Stimulated activated CD8-positive, alpha-beta memory T cell treated with anti-CD3 and anti-CD28 coated beads, Interleukin-4, amount 100 ng/mL, for 1 hour (primary cell): ENCODE measurements at places on chromosomes 6 and 20.

DNA sequence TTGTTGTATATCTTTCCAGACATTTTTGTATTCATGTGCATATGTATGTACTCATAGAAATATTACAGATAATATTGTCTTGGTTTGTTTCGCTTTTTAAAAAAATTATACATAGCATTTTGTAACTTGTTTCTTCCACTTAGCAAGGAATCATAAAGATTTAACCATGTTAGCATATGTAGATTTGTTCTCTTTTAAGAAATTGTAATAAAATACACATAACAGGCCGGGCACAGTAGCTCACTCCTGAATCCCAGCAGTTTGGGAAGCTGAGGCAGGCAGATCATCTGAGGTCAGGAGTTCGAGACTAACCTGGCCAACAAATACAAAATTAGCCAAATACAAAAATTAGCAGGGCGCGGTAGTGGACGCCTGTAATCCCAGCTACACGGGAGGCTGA, 44.4 kb upstream of the CSE1L start:
- no peak for DNase-seq

- no peak for DNase-seq
These were observed 29.4 kb downstream of the HLA-F start for GRCh38 chr6:29752451-29753308.

- DNase-seq, result no peak
These were observed 55.8 kb downstream of the CDH22 start for GRCh38 chr20:46252352-46253091.

DNA sequence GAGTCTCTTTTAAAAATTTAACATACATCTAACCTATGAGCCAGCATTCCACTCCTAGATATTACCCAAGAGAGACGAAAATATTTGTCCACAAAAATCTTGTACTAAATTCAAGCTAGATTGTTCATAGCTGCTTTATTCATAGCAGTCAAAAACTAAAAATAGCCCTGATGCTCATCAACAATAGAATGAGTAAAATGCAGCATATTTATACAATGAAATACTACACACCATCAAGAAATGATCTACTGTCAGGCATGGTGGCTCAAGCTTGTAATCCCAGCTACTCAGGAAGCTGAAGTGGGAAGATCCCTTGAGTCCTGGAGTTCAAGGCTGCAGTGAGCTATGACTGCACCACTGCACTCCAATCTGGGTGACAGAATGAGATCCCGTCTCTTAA, 22.0 kb upstream of the SRC start:
- DNase-seq, result no peak

DNA sequence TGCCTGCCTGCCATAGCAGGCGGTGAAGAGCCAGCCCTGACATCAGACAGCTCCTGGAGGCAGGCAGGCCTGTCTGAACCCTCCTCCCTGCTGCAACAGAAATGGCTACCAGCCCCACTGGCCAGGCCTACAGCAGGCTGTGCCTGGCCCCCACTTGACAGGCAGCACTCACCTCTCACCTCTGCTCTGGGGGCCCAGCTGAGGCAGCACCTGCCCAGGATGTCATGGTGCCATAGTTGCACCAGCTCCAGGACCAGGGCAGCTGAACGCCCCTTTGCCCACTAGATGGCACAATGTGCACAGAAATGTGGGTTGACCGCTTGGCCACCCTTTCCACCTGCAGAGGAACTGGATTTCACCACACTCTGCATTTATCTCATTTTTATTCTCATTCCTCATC, 30.6 kb downstream of the MRPL14 start:
- DNase-seq, result peak; percentile 41

- DNase-seq, result no peak
These were observed 81.9 kb downstream of the FIG4 start for GRCh38 chr6:109772883-109773431.

GRCh38 chr20:24610341-24611115, 141.1 kb downstream of the SYNDIG1 start:
- DNase-seq, result no peak

GRCh38 chr20:36880741-36881250, 4.9 kb downstream of the TLDC2 start:
- DNase-seq, result no peak

- no peak for DNase-seq
These were observed 64.8 kb downstream of the RTN4IP1 start for GRCh38 chr6:106564476-106564875.

DNA sequence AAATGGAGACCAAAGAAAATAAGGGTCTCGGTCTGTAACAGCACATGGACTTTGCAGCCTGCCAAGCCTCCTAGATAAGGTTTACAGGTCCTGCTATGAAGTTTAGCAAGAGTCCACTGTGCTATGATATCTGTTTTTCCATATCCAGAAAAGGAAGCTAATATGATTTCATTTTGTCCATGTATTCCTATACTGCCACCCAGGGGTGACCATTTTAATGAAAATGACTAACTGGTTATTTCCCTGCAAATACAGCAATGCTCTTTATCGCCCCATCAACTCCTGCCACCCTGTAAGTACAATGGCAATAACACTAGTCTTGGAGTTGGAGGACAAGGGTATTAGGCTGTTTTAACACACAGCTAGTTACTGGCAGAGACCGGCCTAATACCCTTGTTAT, 115.2 kb upstream of the GLP1R start:
- no peak for DNase-seq

DNA sequence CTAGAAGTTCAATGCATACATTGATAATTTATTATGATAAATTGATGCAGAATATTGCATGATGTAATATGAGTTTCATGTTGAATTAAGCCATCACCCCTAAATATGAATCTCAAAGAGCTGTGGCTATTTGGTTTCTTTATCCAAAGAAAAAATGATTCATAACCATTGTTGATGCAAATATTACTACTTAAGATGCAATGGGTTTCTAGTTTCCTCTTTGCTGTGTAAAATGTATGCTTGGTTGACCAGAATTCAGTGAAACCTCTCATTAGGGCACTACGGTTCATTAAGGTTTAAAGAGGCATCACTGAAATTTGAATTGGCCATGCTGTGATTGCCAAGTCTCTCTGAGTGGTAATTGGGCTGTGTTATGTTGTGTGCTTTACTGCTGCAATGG, 492.5 kb upstream of the FLRT3 start:
- no peak for DNase-seq

- no peak for DNase-seq
These were observed 83.5 kb downstream of the NDUFAF5 start for GRCh38 chr20:13868331-13868730.

DNA sequence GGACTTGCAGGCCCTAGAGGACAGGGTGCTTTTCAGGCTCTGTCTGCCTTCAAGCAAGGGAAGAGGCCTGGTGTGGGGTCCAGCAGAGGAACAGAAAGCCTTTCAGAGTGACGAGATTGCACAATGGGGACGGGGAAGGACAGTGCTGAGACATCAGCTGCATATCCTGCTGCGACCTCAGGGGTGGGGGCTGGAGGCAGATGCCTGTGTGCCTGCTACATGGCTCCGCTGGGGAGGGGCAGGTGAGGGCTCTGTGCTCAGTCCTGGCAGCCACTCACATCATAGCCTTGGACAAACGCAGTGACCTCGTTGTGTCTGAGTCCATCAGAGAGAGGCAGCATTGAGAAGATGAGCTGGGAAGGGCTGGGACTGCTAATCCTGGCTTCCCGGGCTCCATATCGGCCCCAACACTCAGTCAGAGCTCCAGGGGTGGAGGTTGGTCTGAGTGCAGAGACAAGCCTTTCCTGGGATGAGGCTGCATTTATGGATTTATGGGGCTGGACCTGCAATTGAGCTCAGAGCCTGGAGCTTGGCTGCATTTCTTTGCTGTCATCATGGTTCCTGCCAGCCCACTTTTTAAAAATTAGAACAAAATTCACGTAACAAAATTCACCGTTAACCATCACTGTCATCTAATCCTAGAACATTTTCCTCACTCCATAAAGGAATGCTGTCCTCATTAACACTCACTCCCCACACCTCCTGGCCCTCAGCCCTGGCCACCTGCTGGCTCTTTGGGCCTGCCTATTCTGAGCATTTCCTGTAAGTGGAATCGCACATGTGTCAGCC, 196.9 kb upstream of the SLC24A3 start:
- no peak for DNase-seq

- DNase-seq, result no peak
These were observed 379.4 kb upstream of the MAN1A1 start for GRCh38 chr6:119728935-119729334.

DNA sequence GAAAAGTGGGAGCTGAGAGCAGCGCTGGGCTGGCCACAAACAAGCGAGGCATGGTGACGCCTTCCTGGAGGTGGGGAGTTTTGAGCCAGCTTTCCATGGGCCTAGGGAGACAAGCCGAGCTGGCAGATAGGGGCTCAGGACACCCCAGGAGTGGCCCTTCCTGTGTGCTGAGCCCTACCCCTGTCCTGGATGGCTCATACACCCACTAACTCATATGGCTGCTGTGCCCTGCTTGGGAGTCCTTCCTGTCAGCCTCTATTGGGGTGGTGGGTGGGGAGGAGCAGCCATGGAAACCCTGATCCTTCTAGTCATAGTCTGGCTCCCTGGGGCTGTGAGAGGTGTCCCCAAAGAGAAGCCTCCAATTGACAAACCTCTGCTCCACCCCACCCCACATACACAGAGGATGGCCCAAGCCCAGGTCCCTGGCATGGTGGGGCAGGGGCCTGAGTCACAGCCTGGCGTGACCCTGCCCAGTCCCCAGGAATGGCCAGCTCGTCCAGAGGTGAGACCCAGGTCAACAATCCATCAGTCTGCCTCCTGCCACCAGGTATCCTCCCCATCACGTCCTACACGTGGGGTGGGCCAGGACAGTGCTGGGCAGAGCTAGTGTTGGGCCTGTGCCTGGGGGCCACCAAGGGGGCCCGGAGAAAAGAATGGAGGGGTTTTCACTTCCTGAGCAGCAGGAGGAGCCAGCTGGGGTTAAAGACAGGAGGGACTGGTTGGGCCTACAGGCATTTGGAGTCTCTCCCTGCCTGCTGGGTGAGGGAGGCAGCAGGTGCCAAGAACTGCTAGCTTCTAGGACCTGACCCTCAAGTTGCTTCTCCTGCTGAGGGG, 52.2 kb downstream of the MRPL14 start:
- no peak for DNase-seq

DNA sequence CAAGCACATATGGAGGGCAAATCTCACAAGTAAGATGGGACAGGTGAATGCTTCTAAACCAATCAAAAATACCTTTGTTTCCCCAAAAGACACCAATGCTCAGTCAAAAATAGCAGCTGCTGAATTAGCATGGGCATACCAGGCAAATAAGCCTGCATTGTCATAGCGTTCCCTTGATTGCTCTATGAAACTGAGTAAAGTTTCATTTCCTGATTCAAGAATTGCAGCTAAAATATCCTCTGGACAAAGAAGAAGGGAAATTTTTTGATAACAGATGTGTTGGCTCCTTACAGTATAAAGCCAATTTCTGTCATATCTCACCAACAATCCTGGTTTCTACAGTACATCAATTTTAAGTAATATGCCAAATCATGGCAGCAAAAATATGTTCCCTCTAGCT, 3.3 kb upstream of the TMEM14A start:
- no peak for DNase-seq

DNA sequence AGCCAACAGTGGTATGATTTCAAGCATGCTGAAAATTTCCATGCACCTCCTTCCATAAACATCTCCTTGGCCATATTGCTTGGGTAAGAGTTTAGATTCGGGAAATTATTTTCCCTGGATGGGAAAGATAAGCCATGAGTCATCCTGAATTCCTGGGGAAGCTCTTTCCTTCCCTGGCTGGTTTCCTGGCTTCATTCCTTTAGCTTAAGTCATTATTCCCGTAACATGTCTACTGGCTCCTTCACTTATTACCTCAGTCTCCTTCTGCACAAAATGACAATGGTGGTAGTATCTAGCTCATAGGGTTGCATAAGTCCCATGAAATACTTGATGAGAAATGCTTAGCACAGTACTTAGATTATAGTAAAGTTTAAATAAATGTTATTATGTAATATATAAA, 27.6 kb downstream of the TINAG start:
- DNase-seq, result no peak

- no peak for DNase-seq
These were observed 533.8 kb upstream of the ID4 start for GRCh38 chr6:19303383-19303782.

GRCh38 chr6:2020909-2021308, 224.5 kb downstream of the GMDS start:
- DNase-seq, result no peak

- DNase-seq, result no peak
These were observed 5.1 kb downstream of the COX4I2 start for GRCh38 chr20:31642837-31643236.

- DNase-seq, result no peak
These were observed 669 bp upstream of the PEX6 start for GRCh38 chr6:42979523-42980177.

DNA sequence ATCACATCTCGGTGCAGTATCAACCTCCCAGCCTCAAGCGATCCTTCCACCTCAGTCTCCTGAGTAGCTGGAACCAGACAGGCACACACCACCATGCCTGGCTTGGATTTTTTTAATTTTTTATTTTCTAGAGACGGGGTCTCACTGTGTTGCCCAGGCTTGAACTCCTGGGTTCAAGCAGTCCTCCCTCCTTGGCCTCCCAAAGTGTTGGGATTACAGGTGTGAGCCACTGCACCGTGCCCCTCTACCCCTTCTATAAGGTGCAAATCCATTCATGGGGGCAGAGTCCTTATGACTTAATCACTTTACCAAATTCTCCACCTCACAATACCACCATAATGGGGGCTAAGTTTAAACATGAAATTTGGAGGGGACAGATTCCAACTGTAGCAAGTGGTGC, 37.7 kb downstream of the TMEM181 start:
- no peak for DNase-seq

DNA sequence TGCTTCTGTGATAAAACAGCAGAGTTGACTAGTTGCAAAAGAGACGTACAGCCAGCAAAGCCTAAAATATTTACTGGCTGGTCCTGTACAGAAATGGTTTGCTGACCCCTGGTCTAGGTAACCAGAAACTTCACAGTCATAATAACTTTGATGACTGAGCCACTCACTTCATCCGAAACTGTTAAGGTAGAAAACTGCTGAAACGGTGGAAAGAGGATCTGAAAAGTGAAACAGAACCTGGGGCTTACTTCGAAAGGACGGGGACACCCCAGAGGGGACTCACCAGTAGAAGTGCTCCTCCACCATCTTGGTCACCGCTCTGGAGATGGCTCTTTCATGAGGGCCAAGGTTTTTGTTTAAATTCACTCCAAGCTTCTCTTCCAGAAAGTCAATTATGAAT, 16.4 kb downstream of the FAXC start:
- DNase-seq, result no peak

DNA sequence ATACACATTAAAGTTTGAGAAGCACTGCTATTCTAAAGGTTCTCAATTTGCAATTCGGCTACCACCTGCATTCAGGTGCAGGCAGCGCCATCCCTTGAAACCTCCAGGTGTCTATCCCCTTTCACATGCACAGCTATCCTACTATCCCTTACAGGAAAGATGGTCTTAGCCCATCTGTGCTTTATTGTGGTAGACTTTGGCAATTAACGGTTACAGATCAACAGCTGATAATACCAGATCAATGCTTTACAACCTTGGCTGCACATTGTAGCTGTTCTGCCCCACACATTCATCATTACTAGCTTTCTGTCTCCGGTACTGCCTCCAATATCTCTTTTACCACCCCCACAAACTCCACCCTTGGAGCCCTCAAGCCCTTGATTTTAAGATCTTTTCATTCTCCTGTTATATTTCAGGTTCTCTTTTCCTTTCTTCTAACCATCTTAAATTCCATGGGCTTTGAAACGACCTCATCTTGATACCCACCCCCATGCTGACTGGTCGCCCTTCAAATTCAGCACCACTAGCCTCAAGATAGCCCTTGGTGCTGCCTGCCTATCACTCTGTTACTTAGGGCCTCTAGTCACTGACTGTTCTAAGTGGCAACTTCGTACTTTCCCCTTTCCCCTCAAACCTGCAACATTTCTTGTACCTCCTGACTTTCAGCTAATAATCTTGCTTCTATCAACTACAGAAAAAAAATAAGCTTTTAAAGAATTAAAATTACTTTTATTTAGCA, 50.8 kb downstream of the SPTLC3 start:
- no peak for DNase-seq
